Placental pericyte (primary cell): ENCODE measurements at places on chromosomes 5 and 9. TPM values are rescaled to one million over a fixed set of nuclear protein-coding genes. Genes with fewer than 3 reads are reported as not detected.

The PCDHGA3 gene
- total RNA-seq = 4.0 and 5.5 TPM in 2 replicates

The OLFM1 gene
- total RNA-seq = 0.14 and 0.44 TPM in 2 replicates

The BAAT gene
- total RNA-seq = 0.14 TPM in 1 of 2 replicates, not detected in the other

The CD274 gene
- 6.6 and 25.6 TPM in 2 replicates for total RNA-seq

The ATP6V1G1 gene
- total RNA-seq = 140 and 211 TPM in 2 replicates

The SEMA6A gene
- total RNA-seq = 1.1 TPM in 2 replicates

The IFNE gene
- 8.8 and 22.3 TPM in 2 replicates for total RNA-seq

The PGM5 gene
- 2.0 and 6.6 TPM in 2 replicates for total RNA-seq

The ZNF367 gene
- total RNA-seq = 0.22 and 9.0 TPM in 2 replicates

The RASEF gene
- total RNA-seq = 0.44 and 0.57 TPM in 2 replicates

The GMCL2 gene
- total RNA-seq = not detected in 2 replicates

The TMEM252 gene
- total RNA-seq = not detected in 2 replicates

The KIAA1958 gene
- total RNA-seq = 1.5 and 1.7 TPM in 2 replicates

The SPATA6L gene
- 0.22 and 0.43 TPM in 2 replicates for total RNA-seq

The NDOR1 gene
- total RNA-seq = 10.1 and 15.3 TPM in 2 replicates

The FOXE1 gene
- total RNA-seq = 0.14 and 0.22 TPM in 2 replicates

The NRG2 gene
- total RNA-seq = 0.22 and 1.0 TPM in 2 replicates

The RHOBTB3 gene
- total RNA-seq = 128 and 196 TPM in 2 replicates

The SV2C gene
- not detected in 2 replicates for total RNA-seq

The C5orf63 gene
- total RNA-seq = 3.5 and 3.6 TPM in 2 replicates

The PMPCA gene
- 41.1 and 62.1 TPM in 2 replicates for total RNA-seq
